Pulmonary artery endothelial cell (primary cell): ENCODE measurements at places on chromosomes 3 and 15. TPM values are rescaled to one million over a fixed set of nuclear protein-coding genes. Genes with fewer than 3 reads are reported as not detected.

GRCh38 chr15:90907838-90908507, 4.9 kb downstream of the MAN2A2 start:
- DNase-seq, result no peak

DNA sequence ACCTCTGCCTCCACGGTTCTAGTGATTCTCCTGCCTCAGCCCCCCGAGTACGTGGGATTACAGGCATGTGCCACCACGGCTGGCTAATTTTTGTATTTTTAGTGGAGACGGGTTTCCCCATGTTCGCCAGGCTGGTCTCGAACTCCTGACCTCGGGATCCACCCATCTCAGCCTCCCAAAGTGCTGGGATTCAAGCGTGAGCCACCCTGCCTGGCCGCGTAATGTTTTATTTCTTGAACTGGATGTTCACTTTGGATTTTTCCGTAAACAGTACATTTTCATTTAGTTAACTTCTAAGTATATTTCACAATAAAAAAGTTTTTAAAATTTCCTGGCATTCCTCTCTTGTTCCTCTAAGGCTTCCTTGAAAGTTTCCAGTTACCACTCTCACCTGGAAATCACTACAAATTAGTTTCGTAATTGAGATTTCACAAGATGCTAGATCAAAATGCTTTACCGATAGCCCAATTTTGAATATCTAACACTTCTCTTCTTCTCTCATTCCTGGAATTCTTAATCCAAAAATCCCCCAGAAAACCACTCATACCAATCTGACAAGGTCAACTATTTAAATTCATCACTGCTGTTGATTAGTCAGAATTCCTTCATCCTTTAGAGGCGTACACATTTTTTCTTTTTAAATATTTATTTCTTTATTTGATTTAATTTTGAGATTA, 44.7 kb upstream of the INO80 start:
- no peak for DNase-seq

- no peak for DNase-seq
Measured at GRCh38 chr3:60095516-60095915, 1045.7 kb upstream of the CFAP20DC start.

GRCh38 chr3:152317956-152318355, 49.2 kb downstream of the MBNL1 start:
- DNase-seq, result peak; percentile 82

The MUSTN1 gene
- not detected in 2 replicates for total RNA-seq

The ADGRG7 gene
- total RNA-seq, result not detected in 2 replicates

The SCAMP5 gene
- 3.5 and 5.9 TPM in 2 replicates for total RNA-seq

The GOLGA8S gene
- total RNA-seq, result under 0.01 and 0.04 TPM in 2 replicates

The BCL2A1 gene
- 0.21 and 2.1 TPM in 2 replicates for total RNA-seq
